Metanephros (tissue), 2 donors: ENCODE measurements at places on chromosomes 1 and 21. TPM values are rescaled to one million over a fixed set of nuclear protein-coding genes. Genes with fewer than 3 reads are reported as not detected.

Gene ITSN1
- 55.4 TPM for total RNA-seq

Gene LRRC53
- not detected for total RNA-seq

Gene SHE
- total RNA-seq = 14.1 TPM

Gene LCE1D
- total RNA-seq = not detected

Gene A3GALT2
- total RNA-seq = 0.53 TPM

Gene RIPPLY3
- 0.99 TPM for total RNA-seq

Gene LDLRAP1
- total RNA-seq = 12.2 TPM

Gene OR14K1
- total RNA-seq = not detected
